ENCODE measurements at places on chromosomes 13 and 19.

DNA sequence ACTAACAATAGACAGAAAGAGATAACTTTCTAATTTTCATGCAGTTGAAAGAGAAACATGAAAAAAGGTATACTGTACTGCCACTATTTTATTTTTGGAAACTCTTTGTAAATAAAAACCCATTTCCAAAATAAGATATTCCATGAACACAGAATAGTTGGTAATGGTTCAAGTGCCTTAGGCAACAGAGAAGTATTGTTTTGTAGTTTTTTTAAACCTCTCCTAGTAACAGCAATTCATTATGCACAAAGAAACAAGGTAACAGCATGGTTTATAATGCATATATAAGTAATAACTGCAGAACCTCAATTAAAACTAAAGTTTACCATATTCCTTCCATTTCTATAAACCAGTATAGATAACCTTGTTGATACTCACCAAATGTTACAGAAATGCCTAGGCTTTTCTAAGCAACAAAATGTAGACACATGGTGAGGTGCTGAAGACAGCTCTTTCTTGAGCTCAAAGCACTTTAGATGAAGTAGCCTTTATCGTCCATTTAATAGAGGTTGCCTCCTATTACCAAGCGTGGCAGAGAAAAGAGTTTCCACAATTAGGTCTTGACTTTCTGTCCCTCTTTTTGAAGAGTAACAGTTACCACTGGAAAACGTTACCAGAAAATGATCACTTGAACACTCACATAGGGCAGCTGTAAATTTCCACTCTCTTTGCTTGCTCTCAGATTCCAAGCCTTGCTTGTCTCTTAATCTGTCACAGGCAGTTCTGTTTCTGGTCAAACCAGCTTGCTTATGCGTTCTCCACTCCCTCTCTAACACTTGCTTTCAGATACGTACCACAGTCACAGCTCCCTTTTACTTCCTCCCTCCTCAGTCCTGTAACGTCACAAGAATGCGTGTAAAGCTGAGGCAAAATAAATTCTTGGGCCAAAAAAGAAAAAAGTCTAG, 42.9 kb downstream of the CAB39L start:
- DNase-seq, result no peak

- DNase-seq, result no peak
Measured at GRCh38 chr19:3792114-3792513, 5.9 kb upstream of the MATK start.

DNA sequence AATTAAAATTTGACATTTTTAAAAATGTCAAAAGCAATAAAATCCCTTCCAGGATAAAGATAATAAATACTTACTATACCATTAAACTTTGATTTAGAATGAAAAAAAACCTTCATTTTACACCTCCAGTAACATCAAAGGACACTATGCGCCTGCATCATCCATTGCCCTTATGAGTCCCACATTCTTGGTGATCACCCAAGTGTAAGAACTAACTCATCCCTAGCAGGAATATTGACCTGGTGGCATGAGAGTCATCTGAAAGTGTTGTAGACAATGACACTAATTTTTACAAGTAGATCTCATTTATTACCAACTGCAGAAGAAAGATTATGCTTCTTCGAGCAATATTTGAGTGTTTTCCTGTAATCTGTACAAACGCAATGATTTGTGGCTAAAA, 1128.9 kb downstream of the EFNB2 start:
- no peak for DNase-seq

- DNase-seq, result no peak
Measured at GRCh38 chr19:19059018-19059836, 4.6 kb upstream of the SLC25A42 start.

- DNase-seq, result no peak
Measured at GRCh38 chr19:16325641-16326400, 1.2 kb downstream of the KLF2 start.

GRCh38 chr19:41871573-41872383, 5.3 kb upstream of the CD79A start:
- peak; percentile 96 for DNase-seq

DNA sequence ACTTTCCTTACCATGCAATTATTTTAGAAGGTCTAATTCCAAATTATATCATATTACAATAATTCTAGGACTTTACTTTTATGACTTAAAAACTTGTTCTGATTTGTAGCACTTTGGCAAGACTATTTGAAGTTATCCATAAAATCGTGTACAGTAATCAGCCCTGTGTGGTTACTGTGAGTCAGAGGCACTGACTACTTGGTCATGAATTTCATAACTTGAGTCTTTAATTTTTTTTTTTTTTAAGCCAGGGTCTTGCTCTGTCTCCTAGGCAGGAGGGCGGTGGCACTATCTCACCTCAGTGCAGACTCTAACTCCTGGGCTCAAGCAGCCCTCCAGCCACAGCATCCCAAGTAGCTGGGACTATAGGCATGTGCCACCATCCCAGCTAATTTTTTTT, 1319.2 kb upstream of the SLC10A2 start:
- no peak for DNase-seq

Measured in HL-60 (cell line).